ENCODE measurements at places on chromosomes 2 and 18.
A peak's percentile ranks its signal among the peaks of the same experiment; 100 is the strongest.

DNA sequence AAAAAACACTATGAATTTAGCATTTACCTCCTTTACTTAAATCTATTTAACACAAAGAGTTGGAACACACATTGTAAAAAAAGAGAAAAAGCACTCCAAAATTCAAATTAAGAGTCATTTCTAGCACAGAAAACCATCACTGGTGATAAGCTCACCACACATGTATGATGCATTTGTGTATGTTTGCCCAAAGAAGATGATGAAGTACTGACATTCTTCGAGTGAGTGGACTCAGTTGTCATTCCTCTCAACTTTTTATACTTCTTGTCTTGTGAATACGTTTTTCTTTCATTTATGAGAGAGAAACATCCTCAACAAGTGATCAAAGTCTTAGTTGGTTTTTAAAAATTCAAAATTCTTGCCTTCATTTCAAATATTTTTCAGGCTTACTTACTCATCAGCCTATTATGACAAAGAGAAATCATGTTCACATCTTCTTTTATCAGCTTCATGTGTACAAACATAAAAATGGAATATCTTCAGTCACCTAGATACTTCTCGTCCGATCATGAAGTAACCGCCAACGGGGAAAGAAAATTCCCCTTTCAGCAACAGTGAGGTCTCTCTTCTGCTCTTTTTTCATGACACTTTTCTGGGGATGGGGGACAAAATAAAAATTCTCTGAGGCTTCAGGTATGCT, 1.5 kb downstream of the DSEL start:
- H3K27me3 ChIP-seq, result no peaks in the 10 kb centered on the region
- H3K4me3 ChIP-seq, result peak overlapping the region; percentile 89
- no peaks in the 10 kb centered on the region for H3K36me3 ChIP-seq
- no peak for DNase-seq
- H3K27ac ChIP-seq, result peak overlapping the region; percentile 89
- peaks cover 21% of the 10 kb centered on the region for H3K4me1 ChIP-seq

DNA sequence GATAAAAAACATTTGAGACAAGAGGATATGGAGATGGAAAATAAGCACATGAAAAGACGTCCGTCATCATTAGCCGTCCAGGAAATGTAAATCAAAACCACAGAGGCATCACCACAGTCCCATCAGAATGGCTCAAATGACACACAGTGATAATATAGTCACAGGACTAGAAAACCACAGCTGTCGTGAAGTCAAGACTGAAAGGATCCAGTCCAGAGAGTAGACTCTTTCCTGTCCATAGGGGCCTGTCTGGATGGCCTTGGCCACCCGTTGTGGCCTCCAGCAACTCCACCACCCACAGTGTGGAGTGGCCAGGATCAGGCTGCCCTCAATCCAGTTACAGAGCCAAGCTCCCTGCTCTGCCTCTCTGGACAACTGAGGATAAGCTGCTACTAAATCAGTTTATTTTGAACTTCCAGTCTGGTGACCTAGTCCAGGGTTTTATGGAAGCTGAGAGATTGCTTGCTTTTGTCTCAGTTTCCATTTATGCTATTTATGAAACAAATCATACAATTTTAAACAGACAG, 60.4 kb downstream of the RHOB start:
- H3K27me3 ChIP-seq, result no peaks in the 10 kb centered on the region
- no peak overlapping the region for H3K27ac ChIP-seq
- no peaks in the 10 kb centered on the region for H3K36me3 ChIP-seq
- H3K4me3 ChIP-seq, result no peak overlapping the region
- no peak for DNase-seq

DNA sequence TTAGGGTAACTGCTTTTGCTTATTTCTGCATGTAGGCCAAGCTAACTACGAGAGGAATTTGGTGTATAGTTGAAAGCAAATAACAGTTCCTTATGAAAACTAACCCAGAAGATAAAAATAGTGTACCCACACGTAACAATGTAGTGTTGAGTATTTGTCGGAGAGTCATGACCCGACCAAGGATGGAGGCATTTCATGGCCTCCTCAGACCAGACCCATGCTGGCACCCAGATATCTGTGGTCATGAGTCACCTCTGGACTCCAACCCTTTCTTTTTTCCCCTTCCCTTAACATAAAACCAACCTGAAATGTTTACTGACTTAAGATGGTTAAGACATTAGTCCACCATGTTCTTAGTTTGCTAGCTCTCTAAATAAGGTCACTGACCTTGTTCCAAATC, 318.7 kb downstream of the NOL4 start:
- H3K27me3 ChIP-seq, result no peaks in the 10 kb centered on the region
- H3K4me1 ChIP-seq, result no peaks in the 10 kb centered on the region
- no peak overlapping the region for H3K4me3 ChIP-seq
- H3K27ac ChIP-seq, result no peak overlapping the region
- no peaks in the 10 kb centered on the region for H3K36me3 ChIP-seq

DNA sequence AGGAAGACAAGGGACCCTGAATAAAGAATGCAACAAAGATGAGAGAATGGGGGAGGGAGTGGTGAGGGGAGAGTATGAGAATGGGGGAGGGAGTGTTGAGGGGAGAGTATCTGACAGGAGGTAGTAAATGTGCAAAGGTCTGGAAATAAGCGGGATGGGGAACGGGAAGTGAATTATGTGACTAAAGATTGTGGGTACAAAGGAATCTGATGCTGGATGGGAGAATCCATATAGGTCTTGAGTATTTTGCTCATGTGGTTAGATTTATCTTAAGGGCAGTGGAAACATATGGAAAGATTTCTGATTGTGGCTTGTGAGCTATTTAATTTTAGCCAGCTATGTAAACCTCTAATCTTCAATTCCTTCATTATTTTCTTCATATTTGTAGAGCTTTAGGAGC, 593.4 kb downstream of the DCC start:
- no peaks in the 10 kb centered on the region for H3K4me1 ChIP-seq
- H3K27me3 ChIP-seq, result no peaks in the 10 kb centered on the region
- no peak for DNase-seq
- H3K27ac ChIP-seq, result no peak overlapping the region

GRCh38 chr2:54728669-54729120, 5.2 kb downstream of the EML6 start:
- no peaks in the 10 kb centered on the region for H3K27me3 ChIP-seq
- DNase-seq, result no peak
- H3K36me3 ChIP-seq, result no peaks in the 10 kb centered on the region
- no peak overlapping the region for H3K27ac ChIP-seq
- no peak overlapping the region for H3K4me3 ChIP-seq

DNA sequence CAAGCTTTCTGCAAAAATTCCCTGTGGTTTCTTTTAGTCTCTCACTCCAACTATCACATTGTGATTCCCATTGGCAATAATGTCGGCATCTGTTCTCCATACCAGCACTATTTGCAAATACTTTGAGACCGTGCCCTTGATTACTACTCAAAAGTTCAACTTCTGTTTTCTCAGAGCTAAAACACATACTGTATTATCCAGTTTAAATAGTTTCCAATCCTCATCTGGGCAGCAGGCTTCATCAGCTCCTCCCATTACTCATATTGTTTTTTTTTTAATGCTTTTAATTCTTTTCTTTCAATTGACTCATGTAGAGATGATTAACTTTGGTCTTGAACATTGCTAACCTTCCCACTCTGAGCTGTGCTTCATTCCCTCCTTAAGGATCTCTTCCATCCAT, 135.8 kb downstream of the METTL8 start:
- H3K27ac ChIP-seq, result no peak overlapping the region
- no peak for DNase-seq
- H3K36me3 ChIP-seq, result no peaks in the 10 kb centered on the region
- no peak overlapping the region for H3K4me3 ChIP-seq
- H3K27me3 ChIP-seq, result no peaks in the 10 kb centered on the region

- H3K4me3 ChIP-seq, result no peak overlapping the region
- no peak for DNase-seq
- H3K27me3 ChIP-seq, result peaks cover 5% of the 10 kb centered on the region
- no peaks in the 10 kb centered on the region for H3K36me3 ChIP-seq
Measured at GRCh38 chr2:10552220-10552870, 104.2 kb upstream of the ODC1 start.

GRCh38 chr2:140916410-140916809, 1214.4 kb downstream of the LRP1B start:
- no peaks in the 10 kb centered on the region for H3K36me3 ChIP-seq
- H3K4me3 ChIP-seq, result no peak overlapping the region
- DNase-seq, result no peak
- no peaks in the 10 kb centered on the region for H3K27me3 ChIP-seq
- no peak overlapping the region for H3K27ac ChIP-seq

- no peak for DNase-seq
- no peak overlapping the region for H3K4me3 ChIP-seq
- H3K4me1 ChIP-seq, result no peaks in the 10 kb centered on the region
- H3K27ac ChIP-seq, result no peak overlapping the region
- no peaks in the 10 kb centered on the region for H3K36me3 ChIP-seq
- no peaks in the 10 kb centered on the region for H3K27me3 ChIP-seq
Measured at GRCh38 chr2:136891100-136891499, 125.8 kb downstream of the THSD7B start.

- no peak overlapping the region for H3K4me3 ChIP-seq
- no peaks in the 10 kb centered on the region for H3K27me3 ChIP-seq
- DNase-seq, result no peak
- no peaks in the 10 kb centered on the region for H3K4me1 ChIP-seq
- no peak overlapping the region for H3K27ac ChIP-seq
Measured at GRCh38 chr2:27018142-27018541, 14.6 kb upstream of the TMEM214 start.

DNA sequence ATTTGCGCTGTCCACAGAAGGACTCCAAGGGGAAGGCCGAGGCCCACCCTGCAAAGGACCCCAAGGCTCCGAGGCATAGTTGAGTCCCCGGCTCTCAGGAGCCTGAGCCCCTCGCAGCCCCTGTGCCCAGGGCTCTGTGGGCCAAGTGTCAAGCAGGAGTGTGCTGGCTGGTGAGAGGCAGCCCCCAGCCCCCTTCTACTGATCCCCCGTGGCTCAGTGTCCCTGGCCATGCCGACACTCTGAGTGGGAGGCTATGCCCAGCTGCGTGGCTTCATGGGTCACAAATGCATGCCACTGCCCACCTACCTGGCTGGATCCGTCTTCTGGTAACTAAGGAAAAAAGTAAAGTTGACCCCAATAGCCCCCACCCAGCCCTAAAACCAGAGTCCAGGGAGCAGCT, 172.7 kb downstream of the TNS1 start:
- H3K4me3 ChIP-seq, result no peak overlapping the region
- H3K27ac ChIP-seq, result peak overlapping the region; percentile 50
- peaks cover 81% of the 10 kb centered on the region for H3K36me3 ChIP-seq
- H3K27me3 ChIP-seq, result no peaks in the 10 kb centered on the region

DNA sequence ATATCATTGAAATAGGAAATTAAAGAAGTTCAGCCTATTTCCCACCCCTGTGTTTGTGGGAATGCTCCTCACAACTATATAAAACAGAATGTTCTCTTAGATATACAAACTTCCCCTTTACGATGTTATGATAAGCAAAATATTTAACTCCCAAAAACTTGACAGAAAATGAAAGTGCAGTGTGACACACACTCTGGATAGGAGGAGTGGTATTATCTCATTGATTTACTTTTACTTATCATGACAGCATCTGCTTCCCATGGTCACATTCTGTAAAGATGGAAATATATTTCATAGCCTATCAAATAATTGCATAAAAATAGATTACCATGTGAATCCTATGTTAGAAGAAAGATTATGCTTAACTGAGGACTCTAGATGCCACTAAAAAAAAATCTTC, 96.6 kb upstream of the STK17B start:
- H3K4me3 ChIP-seq, result peak overlapping the region; percentile 33
- no peaks in the 10 kb centered on the region for H3K36me3 ChIP-seq
- no peaks in the 10 kb centered on the region for H3K27me3 ChIP-seq
- no peak for DNase-seq
- peaks cover 21% of the 10 kb centered on the region for H3K4me1 ChIP-seq

DNA sequence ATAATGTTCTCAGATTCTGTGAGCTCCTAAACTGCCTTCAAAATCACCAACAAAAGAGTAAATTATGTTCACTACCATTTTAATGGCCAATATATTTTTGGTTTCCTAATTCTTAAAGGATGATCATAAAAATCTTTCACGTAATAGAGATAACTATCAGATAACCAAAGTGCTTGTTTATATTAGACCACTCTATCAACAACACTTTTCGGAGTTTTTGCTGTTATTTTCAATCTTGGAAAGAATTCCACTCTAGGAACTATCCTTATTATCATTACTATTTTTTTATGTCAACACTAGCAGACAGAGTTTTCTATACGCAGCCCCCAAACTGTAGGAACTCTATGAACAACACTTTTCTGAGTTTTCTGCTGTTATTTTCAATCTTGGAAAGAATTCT, 782.5 kb upstream of the ZEB2 start:
- no peak for DNase-seq
- H3K4me1 ChIP-seq, result no peaks in the 10 kb centered on the region
- no peak overlapping the region for H3K27ac ChIP-seq
- H3K36me3 ChIP-seq, result no peaks in the 10 kb centered on the region

GRCh38 chr2:923832-924601, 26.6 kb upstream of the SNTG2 start:
- no peaks in the 10 kb centered on the region for H3K27me3 ChIP-seq
- no peaks in the 10 kb centered on the region for H3K36me3 ChIP-seq
- H3K4me3 ChIP-seq, result no peak overlapping the region
- no peak overlapping the region for H3K27ac ChIP-seq
- H3K4me1 ChIP-seq, result no peaks in the 10 kb centered on the region

- H3K4me3 ChIP-seq, result no peak overlapping the region
- no peak for DNase-seq
- H3K36me3 ChIP-seq, result no peaks in the 10 kb centered on the region
- H3K4me1 ChIP-seq, result no peaks in the 10 kb centered on the region
- H3K27ac ChIP-seq, result no peak overlapping the region
- H3K27me3 ChIP-seq, result no peaks in the 10 kb centered on the region
Measured at GRCh38 chr2:80335411-80335810, 30.9 kb upstream of the LRRTM1 start.

DNA sequence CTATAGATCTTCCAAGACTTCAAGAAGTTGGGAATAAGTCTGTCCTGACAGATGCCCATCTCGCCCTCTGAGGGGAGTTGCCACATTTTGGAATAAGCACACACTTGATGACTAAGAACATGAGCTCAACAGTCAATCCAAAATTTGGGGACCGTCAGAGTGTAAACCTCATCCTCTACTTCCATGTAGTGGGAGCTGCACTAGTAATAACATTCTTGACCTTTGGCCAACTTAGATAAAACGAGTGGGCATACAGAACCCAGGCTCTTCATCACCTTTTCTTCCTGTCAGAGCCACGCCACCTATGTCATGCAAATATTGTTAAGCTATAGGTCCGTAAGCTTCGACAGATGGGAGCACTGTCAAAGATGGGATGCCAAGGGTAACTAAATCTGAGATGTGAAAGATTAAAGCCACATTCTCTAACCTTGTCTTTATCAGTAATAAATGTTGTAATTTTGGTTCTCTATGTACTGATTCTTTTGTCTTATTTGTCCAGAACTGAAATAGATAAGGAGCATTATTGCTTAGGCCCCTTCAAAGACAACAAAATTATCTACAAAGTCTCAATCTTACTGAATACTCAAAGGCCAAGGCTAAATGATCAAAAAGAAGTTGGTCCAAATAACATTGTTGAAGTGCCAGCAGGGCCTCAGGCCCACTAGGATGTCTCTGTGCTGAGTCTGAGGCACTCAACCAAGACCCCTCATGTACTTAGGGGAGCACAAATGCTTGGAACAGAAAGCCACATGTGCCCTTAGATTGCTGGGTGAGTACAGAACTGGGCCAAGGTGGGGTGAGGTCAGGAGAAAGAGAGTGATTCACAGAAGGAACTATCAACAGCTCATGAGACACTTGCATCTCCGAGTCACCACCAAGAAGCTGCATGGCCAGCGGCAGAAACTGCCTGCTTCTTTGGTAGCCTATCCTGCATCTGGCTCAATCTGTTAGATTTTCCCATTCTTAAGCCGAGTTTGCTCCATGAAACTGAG, 15.0 kb downstream of the CDH2 start:
- no peaks in the 10 kb centered on the region for H3K27me3 ChIP-seq
- H3K4me1 ChIP-seq, result peaks cover 5% of the 10 kb centered on the region

All from thoracic aorta (tissue), 2 donors.